NCI-H345 (cell line): ENCODE measurements at places on chromosomes 5 and 9.
A peak's percentile ranks its signal among the peaks of the same experiment; 100 is the strongest.

- DNase-seq = no peak
Observed at GRCh38 chr9:133794016-133794760, 56.0 kb upstream of the SARDH start.

GRCh38 chr9:91302831-91303230, 58.9 kb downstream of the AUH start:
- no peak for DNase-seq

DNA sequence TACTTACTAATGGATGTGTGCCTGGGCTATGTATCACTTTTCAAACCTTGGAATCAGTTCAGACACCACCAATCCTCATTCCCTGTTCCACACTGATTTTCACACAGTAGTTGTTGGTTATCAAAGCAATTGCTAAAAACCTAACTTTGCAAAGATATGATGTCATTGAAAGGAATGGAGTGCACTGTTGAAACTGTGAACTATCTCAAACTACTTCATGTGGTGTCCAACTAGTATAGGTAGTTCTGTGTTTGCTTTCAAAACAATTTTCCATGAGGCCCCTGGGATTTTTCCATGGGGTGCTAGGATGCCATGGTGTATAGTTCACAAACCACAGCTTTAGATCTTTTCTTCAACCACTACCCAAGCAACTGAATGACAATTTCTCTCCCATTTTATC, 17.8 kb downstream of the INIP start:
- DNase-seq = no peak

- no peak for DNase-seq
Observed at GRCh38 chr5:106367281-106367680, 1303.5 kb downstream of the EFNA5 start.

DNA sequence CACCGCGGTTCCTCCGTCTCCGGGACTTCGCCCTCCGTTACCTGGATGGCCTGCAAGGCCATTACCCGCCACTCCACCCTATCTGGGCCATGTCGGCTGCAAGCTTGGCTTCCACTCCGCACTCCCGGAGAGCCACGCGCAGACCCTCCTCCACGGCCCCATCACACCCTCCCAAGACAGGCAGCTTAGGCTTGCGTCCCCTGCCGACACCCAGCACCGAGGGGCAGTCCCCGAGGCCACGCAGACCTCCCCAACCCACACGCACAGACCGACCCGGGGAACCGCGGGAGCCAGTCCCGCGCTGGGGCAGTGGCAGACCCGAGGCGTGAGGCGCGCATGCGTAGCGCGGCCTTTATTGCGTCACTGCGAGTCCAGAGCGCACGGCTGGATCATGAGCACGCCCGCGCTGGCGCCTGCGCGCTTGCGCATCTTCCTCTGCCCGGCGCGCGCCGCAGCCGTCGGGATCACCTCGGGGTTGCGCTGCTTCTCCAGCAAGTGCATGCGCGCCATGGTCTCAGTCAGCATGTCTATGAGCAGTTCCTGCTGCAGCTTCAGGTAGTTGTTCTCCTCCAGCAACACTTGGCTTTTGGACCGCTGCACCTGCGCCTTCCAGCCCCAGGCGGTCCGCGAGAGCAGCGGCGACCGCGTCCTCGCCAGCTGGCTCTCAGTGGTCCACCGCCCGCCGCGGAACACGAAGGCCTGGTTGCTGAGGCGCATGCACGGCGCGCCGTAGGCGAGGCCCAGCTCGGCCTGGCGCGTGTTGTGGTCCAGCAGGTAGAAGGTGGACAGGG, 2.4 kb downstream of the CBY3 start:
- peak; percentile 97 for DNase-seq

- DNase-seq = no peak
Observed at GRCh38 chr9:135277219-135278201, 190.0 kb downstream of the OLFM1 start.

DNA sequence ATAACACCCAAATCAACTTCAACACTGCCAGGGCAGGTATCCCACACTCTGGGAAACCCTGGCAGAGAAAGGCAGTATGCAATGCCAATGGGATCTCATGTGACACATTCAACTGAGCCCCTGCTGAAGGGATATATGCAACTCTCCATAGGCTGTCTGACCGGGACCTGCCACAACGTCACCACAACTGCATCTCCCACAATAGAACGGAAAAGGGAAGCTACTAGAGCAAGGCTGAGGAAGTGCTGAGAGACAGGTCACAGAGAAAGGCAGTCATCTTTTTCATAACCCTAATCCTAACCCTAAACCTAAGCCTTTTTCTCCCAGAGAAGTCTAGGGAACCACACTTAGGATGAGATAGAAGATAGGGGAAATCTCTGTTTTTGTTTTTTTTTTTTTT, 345.9 kb upstream of the CD180 start:
- no peak for DNase-seq

DNA sequence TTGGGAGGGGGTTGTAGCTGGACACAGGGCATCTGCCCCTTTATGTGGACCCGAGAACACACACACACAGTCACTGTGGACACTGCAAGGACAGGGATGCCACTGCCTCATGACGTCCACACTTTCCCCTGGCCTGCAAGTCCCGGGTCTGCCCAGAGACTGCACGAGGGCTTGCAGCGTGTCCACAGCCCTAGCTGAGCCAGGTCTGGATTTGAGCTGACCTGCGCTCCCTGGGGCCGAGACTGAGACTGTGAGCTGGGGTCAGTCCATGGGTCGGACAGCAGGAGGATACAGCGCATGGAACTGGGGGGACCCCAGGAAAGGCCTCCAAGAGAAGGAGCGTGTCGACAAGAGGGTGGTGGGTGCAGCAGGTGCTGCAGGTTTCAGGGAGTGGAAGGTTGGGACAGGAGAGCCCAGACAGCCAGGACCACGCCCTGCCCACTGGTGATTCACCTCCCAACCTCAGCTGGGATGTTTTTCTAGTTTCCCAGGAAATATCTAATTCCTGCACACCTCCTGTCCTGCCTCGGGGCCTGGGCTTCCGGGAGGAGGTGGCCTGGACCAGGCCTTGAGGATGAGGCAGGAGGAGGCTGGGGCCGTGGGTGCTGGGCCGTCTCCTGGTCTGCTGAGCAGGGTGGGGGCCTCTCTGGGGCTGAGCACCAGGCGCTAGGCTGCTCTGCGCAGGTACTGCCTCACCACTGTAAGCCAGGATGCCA, 806 bp upstream of the RNF224 start:
- no peak for DNase-seq

- peak; percentile 18 for DNase-seq
Observed at GRCh38 chr9:107049803-107050184, 186.8 kb downstream of the ZNF462 start.

GRCh38 chr9:124626276-124626675, 119.1 kb upstream of the NR5A1 start:
- no peak for DNase-seq

DNA sequence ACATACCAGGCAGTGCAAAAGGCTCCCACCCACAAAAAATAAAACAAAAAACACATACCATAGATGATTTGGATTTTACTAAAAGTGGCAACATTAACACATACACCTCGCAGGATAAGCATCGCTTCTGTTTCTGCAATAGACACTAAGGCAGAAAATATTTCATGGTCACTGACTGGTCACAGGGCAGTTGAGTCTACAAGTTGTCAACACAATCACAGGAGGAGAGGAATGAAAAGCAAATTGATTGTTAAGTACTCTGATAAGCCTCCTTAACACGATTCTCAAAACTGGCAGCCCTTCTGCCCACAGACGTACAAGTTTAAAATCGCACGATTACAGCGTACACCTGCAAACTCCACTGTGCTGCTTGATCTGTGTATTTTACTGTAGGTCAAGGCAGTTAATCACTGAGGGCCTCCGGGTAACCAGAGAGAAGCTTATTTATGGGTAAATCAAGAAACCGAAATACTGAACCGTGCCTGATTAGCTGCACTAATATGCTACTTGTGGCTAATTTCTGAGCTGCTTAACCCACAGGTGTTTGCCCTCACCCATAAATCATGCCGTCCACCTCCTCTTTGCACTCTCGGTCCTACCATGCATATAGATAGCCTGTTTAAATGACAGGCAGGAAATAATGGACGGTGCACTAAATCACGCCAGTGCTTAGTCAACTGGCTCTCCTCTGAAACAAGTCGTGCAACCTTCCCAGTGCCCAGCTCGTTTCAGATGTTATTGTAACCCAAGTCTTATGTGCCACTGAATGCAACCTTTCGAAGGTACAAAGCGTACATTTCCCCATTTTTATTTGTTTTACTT, 659.4 kb upstream of the ADAMTS16 start:
- peak; percentile 16 for DNase-seq

DNA sequence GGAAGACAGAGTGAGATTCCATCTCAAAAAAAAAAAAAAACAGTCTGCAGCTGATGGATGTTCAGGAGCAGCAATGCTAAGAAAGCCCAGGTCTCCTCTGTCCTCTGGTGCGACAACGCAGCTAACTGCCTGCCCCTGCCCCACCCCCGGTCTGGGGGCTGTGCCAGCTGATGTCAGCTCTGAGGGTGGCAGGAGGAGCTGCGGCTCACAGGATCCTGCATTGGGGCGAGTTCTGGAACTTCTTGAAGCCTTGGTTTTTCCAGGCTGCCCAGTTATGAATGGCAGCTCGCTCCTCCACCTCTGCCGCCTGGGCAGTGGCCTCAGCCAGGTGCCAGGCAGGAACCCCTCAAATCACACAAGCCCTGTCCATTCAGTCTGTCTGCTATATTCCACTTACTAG, 113.5 kb downstream of the ROR2 start:
- no peak for DNase-seq
